NCI-H1694 (cell line): ENCODE measurements at places on chromosomes 11 and 22.

- no peak for DNase-seq
Observed at GRCh38 chr22:37043828-37044538, 7.6 kb upstream of the KCTD17 start.

- no peak for DNase-seq
Observed at GRCh38 chr11:84390441-84391078, 1104.4 kb upstream of the CCDC90B start.

DNA sequence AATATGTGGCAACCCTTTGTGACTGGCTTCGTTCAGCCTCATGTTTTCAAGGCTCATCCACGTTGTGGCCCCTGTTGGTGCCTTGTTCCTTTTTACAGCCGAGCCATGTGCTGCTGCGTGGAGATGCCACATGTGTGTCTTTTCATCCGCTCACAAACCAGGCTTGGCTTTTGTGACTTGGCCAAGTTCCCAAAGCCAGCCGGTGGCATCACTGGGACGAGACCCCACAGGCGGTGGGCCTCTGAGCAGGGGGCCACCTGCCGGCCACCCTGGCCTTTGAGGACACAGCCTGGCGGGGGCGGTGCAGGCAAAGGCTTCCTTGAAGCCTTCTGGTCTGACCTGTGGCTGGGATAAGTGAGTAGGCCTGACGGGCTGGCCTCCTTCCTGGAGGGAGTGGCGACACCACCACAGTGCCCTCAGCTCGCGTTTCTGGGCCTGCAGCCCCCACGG is 10.5 kb downstream of the GRK2 start:
- DNase-seq: peak; percentile 9

- no peak for DNase-seq
Observed at GRCh38 chr11:114149689-114150407, 90.3 kb downstream of the ZBTB16 start.

GRCh38 chr11:2088284-2088683 is 50.9 kb downstream of the IGF2 start:
- no peak for DNase-seq

DNA sequence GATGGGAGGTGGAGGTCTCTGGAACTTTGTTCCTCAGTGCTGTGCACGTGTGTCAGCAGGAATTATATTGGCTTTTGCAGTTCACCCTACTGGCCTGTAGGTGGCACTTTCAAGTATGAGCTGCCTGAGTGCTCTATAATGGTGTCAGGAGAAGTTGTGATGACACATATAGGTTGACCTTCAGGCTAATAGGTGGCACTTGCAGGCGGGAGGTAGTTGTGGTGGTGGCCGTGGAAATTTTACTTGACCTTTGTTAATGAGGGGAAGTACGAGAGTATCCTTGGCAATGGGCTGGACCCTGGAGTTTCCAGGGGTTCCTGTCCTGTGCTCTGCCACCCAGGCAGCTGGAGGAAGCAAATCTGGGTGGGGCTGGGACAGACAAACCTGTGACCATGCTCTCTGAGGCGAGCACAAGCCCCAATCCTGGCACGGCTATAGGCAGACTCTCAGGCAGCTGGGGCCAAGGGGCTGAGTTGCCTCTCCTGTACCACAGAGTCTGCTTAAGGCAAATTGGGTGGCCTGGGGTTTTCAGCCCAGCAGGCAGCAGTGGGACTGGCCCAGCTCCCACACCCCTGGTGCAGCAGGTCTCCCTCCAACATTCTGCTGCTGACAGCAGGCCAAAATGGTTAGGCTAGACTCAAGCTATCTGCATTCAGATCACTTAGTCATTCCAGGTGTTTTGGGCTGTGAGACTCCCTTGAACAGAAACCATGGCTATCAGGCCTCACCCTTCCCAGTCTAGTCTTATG is 147.5 kb upstream of the CTSC start:
- DNase-seq: no peak

DNA sequence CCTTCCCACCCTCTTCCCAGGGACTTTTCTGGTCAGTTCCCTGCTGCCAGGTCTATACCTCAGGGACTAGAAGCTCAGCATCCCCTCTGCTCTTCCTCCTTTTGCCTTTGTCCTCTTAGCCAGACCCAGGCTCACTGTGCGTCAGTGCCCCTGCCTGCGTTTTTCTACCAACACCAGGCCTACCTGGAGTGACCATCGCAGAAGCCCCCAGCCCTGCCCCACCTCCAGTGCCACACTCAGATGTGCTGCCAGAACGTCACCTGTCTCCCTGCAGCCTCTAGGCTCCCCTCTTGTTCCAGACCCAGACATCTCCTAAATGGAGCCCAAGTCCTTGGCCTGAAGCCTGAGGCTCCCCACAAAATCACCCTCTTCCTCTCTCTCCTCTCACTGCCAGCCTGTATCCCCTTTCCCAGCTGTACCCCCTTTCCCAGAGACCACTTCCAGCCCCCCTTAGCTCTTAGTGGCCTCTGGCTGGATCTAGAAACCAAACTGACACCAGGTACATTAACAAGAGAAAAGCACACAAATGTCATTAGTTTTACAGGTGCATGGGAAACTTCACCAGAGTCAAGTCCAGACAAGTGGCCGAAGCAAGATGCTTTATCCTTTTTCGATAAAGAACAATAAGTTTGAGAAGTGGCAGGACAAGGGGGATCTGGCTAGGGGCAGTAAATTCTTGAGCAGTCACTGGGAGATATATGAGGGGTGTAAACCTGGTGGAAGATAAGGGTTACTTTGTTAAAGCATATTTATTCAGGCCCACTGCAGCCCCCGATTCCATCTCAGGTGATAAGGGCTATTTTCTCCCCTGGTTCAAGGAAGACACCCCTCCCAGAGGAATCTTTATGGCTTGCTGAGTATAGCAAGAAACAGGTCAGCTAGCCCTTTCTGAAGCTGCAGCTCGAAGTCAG is 61.5 kb downstream of the BCR start:
- DNase-seq: no peak

DNA sequence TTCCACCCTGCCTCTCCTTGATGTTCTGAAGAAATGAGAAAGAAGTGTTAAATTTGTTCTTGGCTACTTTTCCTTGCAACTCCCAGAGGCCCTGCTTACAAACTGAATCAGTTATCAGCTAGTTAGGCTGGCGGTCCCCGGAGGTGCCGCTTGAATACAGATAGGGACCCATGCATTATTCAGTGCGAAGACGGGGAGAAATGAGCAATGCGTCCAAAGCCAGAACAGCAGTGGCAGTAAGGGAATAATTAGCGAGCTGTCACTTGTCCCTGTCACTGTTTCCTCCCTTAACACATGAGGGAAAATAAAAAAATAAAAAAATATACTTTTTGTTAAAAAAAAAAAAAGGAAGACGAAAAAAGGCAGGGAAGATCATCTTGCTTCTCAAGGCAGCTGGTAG is 528.1 kb downstream of the MN1 start:
- no peak for DNase-seq

- no peak for DNase-seq
Observed at GRCh38 chr22:28819253-28820096, 19.1 kb upstream of the XBP1 start.

DNA sequence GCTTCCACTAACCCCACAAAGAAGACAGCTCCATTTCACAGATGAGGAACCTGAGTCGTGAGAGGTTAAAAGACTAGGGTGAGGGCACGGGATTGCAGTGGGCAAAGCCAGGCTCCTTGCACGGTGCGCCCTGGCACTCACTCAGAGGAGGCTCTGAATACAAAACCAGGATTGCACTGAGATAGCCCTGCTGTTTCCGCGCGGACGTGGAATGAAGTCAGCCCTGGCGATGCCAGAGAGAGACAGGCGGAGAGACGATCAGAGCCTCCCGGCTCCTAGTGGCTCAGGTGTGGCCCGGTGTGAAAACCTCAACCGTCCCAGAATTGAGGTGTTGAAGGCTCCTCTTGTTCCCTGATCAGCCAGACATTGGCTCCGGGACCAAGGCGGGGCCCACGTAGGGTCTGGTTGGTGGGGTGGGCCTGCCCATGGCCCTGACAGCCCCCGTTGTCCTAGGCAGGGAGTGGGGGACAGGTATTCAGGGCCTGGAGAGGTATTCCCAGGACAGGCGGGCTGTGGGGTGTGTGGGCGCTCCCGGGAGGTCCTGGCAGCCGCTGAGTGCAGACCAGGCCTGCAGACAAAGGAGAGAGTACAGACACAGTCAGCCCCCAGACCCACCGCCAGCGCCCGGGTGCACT is 43.1 kb upstream of the LINC01488 start:
- no peak for DNase-seq

DNA sequence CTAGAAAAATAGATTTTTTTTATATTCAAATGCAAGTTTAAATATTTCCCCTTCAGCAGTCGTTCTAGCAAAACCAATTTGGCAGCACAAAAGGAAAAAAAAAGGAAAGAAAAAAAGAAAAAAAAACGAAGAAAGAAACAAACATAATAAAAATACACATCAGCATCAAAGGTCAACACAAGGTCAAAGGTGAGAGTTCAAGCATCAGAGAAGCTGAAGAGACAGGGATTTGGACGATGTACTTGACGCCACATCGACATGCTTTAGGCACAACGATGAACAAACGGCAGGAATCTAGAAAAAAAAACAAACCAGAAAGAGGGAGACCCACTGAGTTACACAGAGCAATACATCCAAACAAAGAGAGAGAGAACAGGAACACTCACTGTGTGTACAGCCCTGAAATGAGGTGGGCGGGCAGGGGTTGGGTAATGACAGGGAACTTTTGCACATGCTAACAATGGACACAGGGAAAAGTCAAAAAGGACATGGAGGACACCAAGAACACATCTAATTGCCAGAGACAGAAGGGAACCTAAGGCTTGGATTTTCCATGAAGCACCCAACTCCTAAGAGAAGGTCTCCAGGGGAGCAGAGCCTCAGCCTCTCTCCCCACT is 19.8 kb upstream of the RAPSN start:
- no peak for DNase-seq

GRCh38 chr22:44191036-44191454 is 10.3 kb downstream of the PARVG start:
- DNase-seq: no peak

- no peak for DNase-seq
Observed at GRCh38 chr11:63490551-63491239, at the start of gene PLAAT5. PLAAT5 (minus strand) TSS chr11:63491167; CDS start chr11:63491034, 133 bp downstream.

- DNase-seq: peak; percentile 60
Observed at GRCh38 chr11:64803158-64803845, at the start of gene MAP4K2. MAP4K2 (minus strand) TSS chr11:64803214; CDS start chr11:64803149, 65 bp downstream.

DNA sequence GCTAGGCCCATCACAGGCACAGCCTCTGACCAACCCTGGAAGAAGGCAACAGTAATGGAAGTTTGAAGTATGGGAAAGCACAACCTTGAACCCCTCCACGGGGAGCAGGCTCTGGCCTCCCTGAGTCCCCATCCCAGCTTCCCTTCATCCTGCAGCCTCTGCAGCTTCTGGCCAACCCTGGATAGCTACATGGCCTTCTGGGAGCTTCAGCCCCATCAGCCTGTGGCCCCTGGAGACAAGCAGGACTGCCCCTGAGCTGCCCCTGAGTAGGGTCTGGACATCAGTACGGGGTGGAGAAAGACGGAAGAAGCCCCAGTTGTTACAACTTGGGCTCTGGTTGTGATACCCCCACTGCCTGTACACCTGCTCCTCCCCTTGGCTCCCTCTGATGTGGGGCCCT is 113.8 kb upstream of the CD82 start:
- no peak for DNase-seq

DNA sequence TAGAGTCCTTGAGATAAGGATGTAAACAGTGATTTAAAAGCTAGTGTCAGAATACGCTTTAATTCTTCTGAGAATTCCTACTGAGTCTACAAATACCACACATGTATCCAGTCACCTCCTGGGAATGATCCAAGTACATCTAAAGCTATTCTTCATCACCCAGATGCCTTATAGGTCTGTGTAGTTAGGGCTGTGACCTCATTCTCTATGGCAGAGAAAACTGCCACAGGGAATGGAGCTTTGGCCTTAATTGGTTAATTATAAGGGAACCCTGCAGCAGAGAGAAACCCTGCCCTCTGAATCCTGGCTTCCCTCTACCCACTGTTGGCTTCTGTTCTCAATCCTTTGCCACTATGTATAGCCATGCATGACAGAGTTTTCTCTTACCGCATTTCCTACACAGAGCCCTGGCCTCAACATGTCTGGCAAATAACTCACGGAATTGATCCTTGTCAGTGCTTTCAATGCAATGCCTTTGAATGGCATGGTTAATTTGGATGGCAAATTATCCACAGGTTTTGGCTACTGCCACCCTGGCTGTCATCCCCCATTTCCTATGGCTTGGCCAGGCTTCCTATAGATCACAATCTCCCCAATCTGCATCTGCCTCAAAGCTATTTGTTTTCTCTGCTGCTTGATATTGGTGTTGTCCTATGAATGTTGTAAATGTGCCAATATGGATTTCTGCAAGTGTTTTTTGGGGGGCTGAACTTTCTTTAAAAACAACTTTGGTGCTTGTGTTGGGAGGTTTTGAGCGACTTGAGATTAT is 2.9 kb downstream of the DIXDC1 start:
- DNase-seq: peak; percentile 26

DNA sequence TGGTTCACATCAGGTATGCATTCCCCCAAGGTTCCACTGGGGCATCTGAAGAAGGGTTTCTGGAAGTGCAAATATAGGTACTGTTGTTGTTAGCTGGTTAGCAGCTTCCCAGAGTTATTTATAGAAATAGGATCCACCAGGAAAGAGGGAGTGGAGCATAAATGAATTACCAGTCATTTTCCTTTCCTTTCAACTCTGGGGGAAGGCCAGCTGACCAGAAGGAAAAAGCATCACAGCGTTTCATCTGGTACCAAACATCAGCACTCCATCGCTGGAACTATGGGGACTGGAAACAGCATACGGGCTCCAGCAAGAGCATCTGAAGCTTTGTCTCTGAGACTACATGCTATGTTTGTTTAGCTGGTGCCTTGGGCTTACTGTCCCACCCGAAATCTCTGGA is 378.2 kb upstream of the NARS2 start:
- DNase-seq: no peak

GRCh38 chr22:39432361-39432811 is 24.4 kb upstream of the MGAT3 start:
- DNase-seq: no peak

- no peak for DNase-seq
Observed at GRCh38 chr11:97905101-97905500, 1115.6 kb upstream of the CNTN5 start.

DNA sequence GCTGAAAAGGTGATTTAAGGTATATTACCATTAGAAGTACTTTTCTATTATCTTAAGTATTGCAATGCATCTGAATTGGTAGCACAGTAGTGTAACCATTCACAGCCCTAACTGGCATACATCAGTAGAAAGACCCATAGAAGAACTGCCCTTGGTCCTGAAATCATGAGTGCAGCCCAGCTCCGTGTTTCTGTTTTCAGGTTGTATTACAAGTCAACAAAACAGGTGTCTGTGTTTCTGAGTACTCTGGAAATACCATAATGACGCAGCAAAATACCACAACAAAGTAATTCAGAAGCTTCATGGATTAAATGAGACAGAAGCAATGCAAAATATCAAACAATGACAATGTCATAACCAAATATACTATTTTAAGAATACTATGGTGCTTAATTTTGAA is 226.3 kb downstream of the OPCML start:
- no peak for DNase-seq

DNA sequence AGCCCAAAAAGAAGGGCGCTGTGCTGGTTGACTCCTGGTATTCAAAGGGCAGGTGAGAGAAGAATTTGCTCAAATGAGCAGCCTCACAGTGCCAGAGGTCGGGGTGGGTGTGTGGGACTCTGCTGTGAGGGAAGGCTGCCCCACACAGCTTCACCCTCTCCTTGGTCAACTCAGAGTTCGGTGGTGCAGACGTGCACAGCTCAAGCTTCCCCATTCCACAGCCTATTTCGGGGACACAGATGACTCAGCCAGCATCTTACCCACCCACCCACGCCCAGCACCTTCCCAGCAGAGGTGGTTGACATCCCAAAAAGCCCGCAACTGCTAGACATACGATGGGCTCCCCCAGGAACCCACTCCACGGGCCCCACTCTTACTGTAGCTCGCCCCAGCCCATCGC is 46.5 kb upstream of the CCND1 start:
- DNase-seq: no peak
